ENCODE measurements at places on chromosomes 2 and 18. TPM values are rescaled to one million over a fixed set of nuclear protein-coding genes. Genes with fewer than 3 reads are reported as not detected.

LOXHD1 gene
- not detected for total RNA-seq

SLC23A3 gene
- total RNA-seq: 0.43 TPM

EPAS1 gene
- 94.7 TPM for total RNA-seq

SYT4 gene
- not detected for total RNA-seq

C2orf49 gene
- total RNA-seq: 21.4 TPM

FBLN7 gene
- total RNA-seq: 0.96 TPM

OLA1 gene
- total RNA-seq: 166 TPM

DCDC2C gene
- total RNA-seq: not detected

CD8B gene
- total RNA-seq: 0.24 TPM

TUBA3E gene
- total RNA-seq: not detected

LCT gene
- total RNA-seq: not detected

ALK gene
- total RNA-seq: not detected

APCDD1 gene
- total RNA-seq: not detected

ENOSF1 gene
- total RNA-seq: 25.1 TPM

ATIC gene
- 33.5 TPM for total RNA-seq

SLC9A4 gene
- total RNA-seq: 2.7 TPM

B4GALT6 gene
- 3.2 TPM for total RNA-seq

MROH2A gene
- not detected for total RNA-seq

STARD6 gene
- total RNA-seq: not detected

TRABD2A gene
- 0.72 TPM for total RNA-seq

MGAT4A gene
- 2.4 TPM for total RNA-seq

ARHGAP15 gene
- total RNA-seq: not detected

VWA3B gene
- total RNA-seq: not detected

NEB gene
- total RNA-seq: 0.21 TPM

USP37 gene
- total RNA-seq: 13.6 TPM

TLX2 gene
- not detected for total RNA-seq

GPR39 gene
- 7.2 TPM for total RNA-seq

LBX2 gene
- 3.2 TPM for total RNA-seq
